Caco-2 (cell line): ENCODE measurements at places on chromosomes 13 and 19. TPM values are rescaled to one million over a fixed set of nuclear protein-coding genes. Genes with fewer than 3 reads are reported as not detected.

MCEMP1 gene
- not detected in 2 replicates for total RNA-seq

DNA sequence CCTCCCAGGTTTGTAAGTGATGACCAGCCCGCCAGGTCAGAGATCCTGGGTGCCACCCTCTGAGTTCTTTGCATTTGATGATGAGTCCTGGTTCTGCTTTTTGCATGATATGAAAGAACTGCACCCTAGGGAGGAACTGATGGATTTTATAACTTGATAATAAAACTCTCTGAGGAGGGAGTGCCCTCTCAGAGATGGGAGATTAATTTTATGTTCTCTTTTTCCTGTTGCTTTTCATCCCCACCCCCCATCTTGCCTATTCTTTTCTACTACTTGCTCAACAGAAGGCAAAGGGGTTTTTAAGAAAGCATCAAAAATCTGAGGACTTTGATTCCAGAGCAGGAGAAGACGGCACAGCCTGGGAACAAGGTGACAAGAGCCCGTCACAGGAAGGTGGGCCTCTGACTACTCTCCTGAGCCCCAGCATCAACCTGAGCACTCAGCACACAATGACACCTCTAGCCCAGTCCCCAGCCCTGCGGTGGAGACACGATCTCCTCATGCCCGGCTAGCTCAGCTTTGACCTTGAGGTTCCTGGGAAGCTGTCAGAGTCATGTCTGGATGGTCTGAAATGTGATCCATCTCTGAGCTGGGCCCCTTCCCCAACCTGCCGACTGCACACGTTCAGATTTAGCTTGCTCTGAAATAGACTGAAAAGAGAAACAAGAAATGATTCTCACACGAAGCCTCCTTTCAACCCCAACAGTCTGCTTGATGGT is 69.1 kb downstream of the SIAH3 start:
- no peaks in the 10 kb centered on the region for H3K4me1 ChIP-seq
- H3K4me3 ChIP-seq = no peak overlapping the region
- no peaks in the 10 kb centered on the region for H3K36me3 ChIP-seq
- no peak overlapping the region for H3K27ac ChIP-seq

DNA sequence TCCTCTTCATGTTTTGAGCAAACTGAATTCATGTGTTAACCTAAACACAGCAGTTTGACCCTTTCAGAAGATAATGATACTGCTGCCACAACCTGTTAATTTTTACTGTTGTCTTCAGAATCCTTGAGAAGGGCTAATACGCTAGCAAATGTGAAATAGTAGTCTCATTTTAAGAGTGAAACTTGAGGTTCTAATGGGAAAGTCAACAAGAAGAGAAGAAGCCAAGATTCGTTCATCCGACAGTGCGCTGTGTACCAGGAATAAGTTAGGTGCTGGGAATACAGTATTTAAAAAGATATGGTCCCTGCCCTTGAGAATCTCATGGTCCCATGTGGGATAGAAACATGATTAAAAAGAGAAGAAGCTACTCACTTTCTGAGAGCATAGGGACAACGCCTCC is 134.4 kb downstream of the KL start:
- no peak overlapping the region for H3K4me3 ChIP-seq
- H3K36me3 ChIP-seq = no peaks in the 10 kb centered on the region
- peaks cover 28% of the 10 kb centered on the region for H3K4me1 ChIP-seq
- peak overlapping the region; percentile 25 for H3K27ac ChIP-seq
- no peak for DNase-seq

METTL21C gene
- total RNA-seq = not detected in 2 replicates

GRCh38 chr13:106523576-106523975 is 11.9 kb downstream of the EFNB2 start:
- no peak overlapping the region for H3K27ac ChIP-seq
- H3K27me3 ChIP-seq = no peaks in the 10 kb centered on the region
- peaks cover 3% of the 10 kb centered on the region for H3K36me3 ChIP-seq

DNA sequence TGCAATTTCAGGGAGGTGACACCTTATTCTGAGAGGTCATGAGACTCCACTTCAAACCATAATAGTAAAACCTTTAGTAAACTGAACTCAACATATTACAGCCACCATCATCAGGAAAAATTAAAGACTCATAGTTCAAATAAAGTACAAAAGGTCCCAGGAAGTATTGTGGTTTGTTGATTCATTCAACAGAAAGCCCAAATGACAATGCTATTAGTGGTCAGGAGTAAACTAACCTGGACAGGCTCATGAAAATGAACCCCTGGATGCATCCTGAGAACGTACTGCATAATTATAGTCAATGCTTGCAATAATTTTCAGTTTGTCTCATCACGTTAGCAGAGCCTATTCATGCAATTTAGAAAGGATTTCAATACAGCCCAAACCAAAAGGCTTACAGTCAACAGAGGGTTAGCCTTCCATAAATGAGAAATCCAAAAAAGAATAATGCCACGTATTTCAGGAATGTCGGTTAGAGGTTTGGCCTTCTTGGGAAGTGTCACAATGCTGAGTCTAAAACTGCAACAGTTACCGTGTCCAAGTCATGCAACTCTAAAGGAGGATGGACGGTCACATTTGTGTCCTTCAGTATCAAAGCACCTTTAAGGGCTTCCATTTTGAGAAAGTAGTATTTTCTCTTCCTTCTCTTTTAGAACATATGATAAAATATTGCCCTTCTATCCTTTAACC is 280.8 kb downstream of the ABCC4 start:
- H3K4me1 ChIP-seq = no peaks in the 10 kb centered on the region
- no peak overlapping the region for H3K4me3 ChIP-seq
- H3K36me3 ChIP-seq = peaks cover 2% of the 10 kb centered on the region; the same call in 1 of the 2 replicates
- no peak for DNase-seq
- H3K27me3 ChIP-seq = no peaks in the 10 kb centered on the region
- H3K27ac ChIP-seq = no peak overlapping the region

ZIK1 gene
- not detected in 2 replicates for total RNA-seq

GRCh38 chr13:109857325-109857724 is 70.9 kb upstream of the IRS2 start:
- DNase-seq = no peak
- H3K4me3 ChIP-seq = no peak overlapping the region
- H3K27ac ChIP-seq = no peak overlapping the region
- H3K36me3 ChIP-seq = no peaks in the 10 kb centered on the region
- H3K27me3 ChIP-seq = no peaks in the 10 kb centered on the region
- no peaks in the 10 kb centered on the region for H3K4me1 ChIP-seq

PEPD gene
- total RNA-seq = 116 and 123 TPM in 2 replicates

DNA sequence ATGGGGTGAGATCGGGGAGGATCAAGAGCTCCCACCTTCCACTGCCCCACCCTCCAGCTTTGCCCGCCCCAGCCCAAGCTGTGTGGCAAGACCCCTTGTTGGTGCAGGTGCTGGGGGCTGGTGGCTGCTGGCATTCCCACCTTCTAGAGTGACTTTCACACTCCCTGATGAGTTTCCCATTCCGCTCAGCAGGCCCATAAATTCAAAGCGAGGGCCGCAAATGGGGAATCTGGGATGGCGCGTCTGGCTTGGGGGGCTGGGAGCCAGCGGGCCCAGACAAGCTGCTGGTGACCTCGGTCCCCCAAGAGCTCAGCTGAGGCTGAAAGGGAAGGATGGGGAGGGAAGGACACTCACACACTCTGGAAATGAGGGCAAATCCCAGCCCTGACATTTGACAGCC is 110.3 kb downstream of the GADD45B start:
- H3K4me1 ChIP-seq = peaks cover 20% of the 10 kb centered on the region
- no peaks in the 10 kb centered on the region for H3K36me3 ChIP-seq
- H3K27ac ChIP-seq = no peak overlapping the region
- H3K4me3 ChIP-seq = no peak overlapping the region
- DNase-seq = no peak

POU4F1 gene
- total RNA-seq = 7.3 and 8.1 TPM in 2 replicates

DNA sequence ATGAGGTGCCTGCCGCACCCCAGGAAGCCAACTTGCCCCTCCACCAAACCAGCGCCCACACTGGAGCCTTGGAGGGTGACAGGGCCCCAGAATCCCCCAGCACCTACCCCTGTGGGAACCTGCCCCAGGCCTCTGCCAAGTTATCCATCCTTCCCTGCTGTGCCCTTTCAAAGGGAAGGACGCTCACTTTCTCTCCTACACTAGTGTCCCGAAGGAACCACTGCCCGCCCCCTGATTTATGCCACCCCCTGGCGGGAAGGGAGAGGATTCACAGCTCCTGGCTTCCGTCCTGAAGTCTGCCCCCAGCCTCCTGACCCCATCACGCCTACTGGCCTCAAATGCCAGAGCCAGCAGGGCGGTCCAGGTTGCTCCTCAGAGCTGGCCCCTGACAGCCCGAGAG is 1.4 kb downstream of the EVI5L start:
- no peaks in the 10 kb centered on the region; the same call in 1 of the 2 replicates for H3K4me1 ChIP-seq
- no peaks in the 10 kb centered on the region for H3K36me3 ChIP-seq
- H3K4me3 ChIP-seq = no peak overlapping the region
- no peaks in the 10 kb centered on the region for H3K27me3 ChIP-seq
- no peak for DNase-seq

GRCh38 chr13:99704390-99704789 is 203.1 kb downstream of the TM9SF2 start:
- H3K27me3 ChIP-seq = no peaks in the 10 kb centered on the region; the same call in 1 of the 2 replicates
- no peaks in the 10 kb centered on the region for H3K4me1 ChIP-seq
- no peak overlapping the region for H3K27ac ChIP-seq
- no peak for DNase-seq
- H3K4me3 ChIP-seq = no peak overlapping the region

GRCh38 chr19:31803835-31804446 is 454.7 kb upstream of the TSHZ3 start:
- H3K36me3 ChIP-seq = no peaks in the 10 kb centered on the region
- no peaks in the 10 kb centered on the region for H3K4me1 ChIP-seq
- DNase-seq = no peak
- no peak overlapping the region for H3K27ac ChIP-seq

ZNF708 gene
- 8.8 and 10.0 TPM in 2 replicates for total RNA-seq

CLDN10 gene
- not detected in 2 replicates for total RNA-seq

C3 gene
- 19.3 and 21.7 TPM in 2 replicates for total RNA-seq

DNA sequence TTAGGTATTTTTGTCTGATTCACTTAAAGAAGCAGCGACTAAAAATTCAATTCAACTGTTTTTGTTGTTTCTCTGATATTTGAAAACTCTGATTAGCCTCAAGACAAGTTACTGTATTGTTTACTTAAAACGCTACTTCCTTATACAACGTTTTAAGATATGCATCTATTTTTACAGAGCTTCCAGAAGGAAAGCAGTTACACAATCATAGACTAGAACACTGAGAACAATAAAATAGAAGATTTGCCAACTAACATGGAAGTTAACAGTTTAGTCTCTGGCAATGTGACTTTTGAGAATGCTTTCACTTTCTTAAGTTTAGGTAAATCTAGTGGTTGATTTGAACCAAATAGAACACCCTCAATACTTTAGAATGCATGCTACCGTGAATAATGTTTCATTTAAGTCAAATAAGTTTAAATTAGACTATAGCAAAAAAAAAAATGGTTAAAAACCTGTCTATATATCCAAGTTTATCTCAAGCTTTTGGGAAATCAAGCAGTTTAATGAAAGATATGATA is 614.8 kb downstream of the DACH1 start:
- H3K4me1 ChIP-seq = no peaks in the 10 kb centered on the region
- H3K36me3 ChIP-seq = no peaks in the 10 kb centered on the region
- DNase-seq = no peak
- no peaks in the 10 kb centered on the region for H3K27me3 ChIP-seq

DNA sequence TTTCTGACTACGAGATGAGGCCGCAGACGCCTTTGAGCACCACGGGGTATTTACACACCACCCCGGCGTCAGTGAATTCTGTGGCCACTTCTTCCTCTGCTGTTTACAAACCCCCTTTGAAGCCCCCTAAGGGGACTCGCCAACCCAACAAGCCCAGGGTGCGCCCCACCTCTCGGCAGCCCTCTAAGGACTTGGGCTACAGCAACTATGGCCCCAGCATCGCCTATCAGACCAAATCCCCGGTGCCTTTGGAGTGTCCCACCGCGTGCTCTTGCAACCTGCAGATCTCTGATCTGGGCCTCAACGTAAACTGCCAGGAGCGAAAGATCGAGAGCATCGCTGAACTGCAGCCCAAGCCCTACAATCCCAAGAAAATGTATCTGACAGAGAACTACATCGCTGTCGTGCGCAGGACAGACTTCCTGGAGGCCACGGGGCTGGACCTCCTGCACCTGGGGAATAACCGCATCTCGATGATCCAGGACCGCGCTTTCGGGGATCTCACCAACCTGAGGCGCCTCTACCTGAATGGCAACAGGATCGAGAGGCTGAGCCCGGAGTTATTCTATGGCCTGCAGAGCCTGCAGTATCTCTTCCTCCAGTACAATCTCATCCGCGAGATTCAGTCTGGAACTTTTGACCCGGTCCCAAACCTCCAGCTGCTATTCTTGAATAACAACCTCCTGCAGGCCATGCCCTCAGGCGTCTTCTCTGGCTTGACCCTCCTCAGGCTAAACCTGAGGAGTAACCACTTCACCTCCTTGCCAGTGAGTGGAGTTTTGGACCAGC is 5.3 kb downstream of the SLITRK5 start:
- DNase-seq = no peak
- H3K4me3 ChIP-seq = no peak overlapping the region
- H3K27ac ChIP-seq = no peak overlapping the region
- no peaks in the 10 kb centered on the region for H3K27me3 ChIP-seq
- H3K36me3 ChIP-seq = no peaks in the 10 kb centered on the region

GRCh38 chr13:41428155-41428554 is 29.2 kb upstream of the RGCC start:
- no peaks in the 10 kb centered on the region for H3K36me3 ChIP-seq
- peaks cover 7% of the 10 kb centered on the region; the same call in 1 of the 2 replicates for H3K4me1 ChIP-seq
- no peak for DNase-seq
- no peaks in the 10 kb centered on the region for H3K27me3 ChIP-seq

GJB2 gene
- 0.58 and 0.75 TPM in 2 replicates for total RNA-seq

DNA sequence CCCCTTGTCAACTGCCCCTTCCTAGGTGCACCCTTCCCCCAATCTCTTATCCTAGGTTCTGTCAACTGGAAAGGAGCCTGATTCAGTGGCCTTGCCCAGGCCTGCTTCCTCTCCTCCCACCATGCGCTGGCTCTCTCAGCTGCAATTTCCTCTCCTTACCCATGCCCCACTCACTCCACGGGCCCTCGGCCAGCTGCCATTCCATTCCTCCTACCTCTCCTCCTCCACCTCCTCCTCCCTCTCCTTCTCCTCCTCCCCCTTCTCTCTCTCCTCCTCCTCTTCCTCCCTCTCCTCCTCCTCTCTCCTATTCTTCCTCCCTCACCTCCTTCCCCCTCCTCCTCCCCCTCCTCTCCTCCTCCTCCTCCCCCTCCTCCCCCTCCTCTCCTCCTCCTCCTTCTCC is 9.6 kb upstream of the TIMM44 start:
- no peaks in the 10 kb centered on the region for H3K27me3 ChIP-seq
- H3K4me1 ChIP-seq = no peaks in the 10 kb centered on the region; the same call in 1 of the 2 replicates
- no peak for DNase-seq
- H3K27ac ChIP-seq = peak overlapping the region; percentile 60

- H3K4me3 ChIP-seq = no peak overlapping the region
- no peaks in the 10 kb centered on the region for H3K36me3 ChIP-seq
- no peak for DNase-seq
- no peaks in the 10 kb centered on the region for H3K27me3 ChIP-seq
- H3K4me1 ChIP-seq = peaks cover 9% of the 10 kb centered on the region; the same call in 1 of the 2 replicates
- no peak overlapping the region for H3K27ac ChIP-seq
These were observed 4.8 kb downstream of the GRIN3B start for GRCh38 chr19:1004803-1005664.
